ENCODE measurements at places on chromosomes 1 and 21. TPM values are rescaled to one million over a fixed set of nuclear protein-coding genes. Genes with fewer than 3 reads are reported as not detected.

GPR37L1 gene
- not detected for total RNA-seq

GNAT2 gene
- 0.16 TPM for total RNA-seq

DYRK3 gene
- total RNA-seq = 3.9 TPM

GSTM5 gene
- not detected for total RNA-seq

PDZK1IP1 gene
- not detected for total RNA-seq

TSSK3 gene
- not detected for total RNA-seq

OPTC gene
- not detected for total RNA-seq

WNT3A gene
- not detected for total RNA-seq

SERTAD4 gene
- 4.8 TPM for total RNA-seq

OR10Z1 gene
- total RNA-seq = not detected

TNFRSF9 gene
- 5.6 TPM for total RNA-seq

H3-3A gene
- total RNA-seq = 310 TPM

HES4 gene
- total RNA-seq = 68.7 TPM

FCRL1 gene
- total RNA-seq = not detected

APCS gene
- not detected for total RNA-seq

IL19 gene
- total RNA-seq = not detected

OR2L2 gene
- total RNA-seq = not detected

SLC44A3 gene
- 3.8 TPM for total RNA-seq

SPRR3 gene
- total RNA-seq = not detected

SUSD4 gene
- 0.03 TPM for total RNA-seq

ALDH4A1 gene
- 10.8 TPM for total RNA-seq

NFIA gene
- 0.74 TPM for total RNA-seq

CRNN gene
- not detected for total RNA-seq

SV2A gene
- 16.6 TPM for total RNA-seq

CCDC181 gene
- 0.72 TPM for total RNA-seq

DNAJC28 gene
- total RNA-seq = 1.6 TPM

HAPLN2 gene
- total RNA-seq = not detected

PFKFB2 gene
- 1.5 TPM for total RNA-seq

ANGPTL3 gene
- total RNA-seq = not detected

NCF2 gene
- not detected for total RNA-seq

TNFRSF25 gene
- total RNA-seq = 0.32 TPM

CKS1B gene
- total RNA-seq = 338 TPM

S100A7 gene
- not detected for total RNA-seq

ADIPOR1 gene
- total RNA-seq = 129 TPM

TRIM67 gene
- 0.61 TPM for total RNA-seq

MTMR11 gene
- total RNA-seq = 6.4 TPM

LYPD8 gene
- not detected for total RNA-seq

FABP3 gene
- total RNA-seq = not detected

RNU1-3 gene
- 294 TPM for total RNA-seq

GREM2 gene
- not detected for total RNA-seq

DAB1 gene
- total RNA-seq = not detected

UHMK1 gene
- total RNA-seq = 133 TPM

TMEM183A gene
- 109 TPM for total RNA-seq

TSPAN2 gene
- total RNA-seq = 18.2 TPM

FALEC gene
- total RNA-seq = not detected

SPATA46 gene
- not detected for total RNA-seq

CLK2 gene
- total RNA-seq = 13.0 TPM

CLDN14 gene
- total RNA-seq = not detected

GUCA2B gene
- not detected for total RNA-seq

CD84 gene
- total RNA-seq = not detected

PAQR7 gene
- 2.9 TPM for total RNA-seq

BSND gene
- total RNA-seq = not detected

MACF1 gene
- 211 TPM for total RNA-seq

JAM2 gene
- total RNA-seq = not detected

RIPPLY3 gene
- not detected for total RNA-seq

KRTAP7-1 gene
- not detected for total RNA-seq

NFYC gene
- 32.5 TPM for total RNA-seq
